Natural killer cell treated with Interleukin-12 subunit alpha and Interleukin-12 subunit beta and Interleukin-15 and Interleukin-18, amount 100 ng/mL, for 72 hours (primary cell): ENCODE measurements at places on chromosomes 11 and 22.
A peak's percentile ranks its signal among the peaks of the same experiment; 100 is the strongest.

DNA sequence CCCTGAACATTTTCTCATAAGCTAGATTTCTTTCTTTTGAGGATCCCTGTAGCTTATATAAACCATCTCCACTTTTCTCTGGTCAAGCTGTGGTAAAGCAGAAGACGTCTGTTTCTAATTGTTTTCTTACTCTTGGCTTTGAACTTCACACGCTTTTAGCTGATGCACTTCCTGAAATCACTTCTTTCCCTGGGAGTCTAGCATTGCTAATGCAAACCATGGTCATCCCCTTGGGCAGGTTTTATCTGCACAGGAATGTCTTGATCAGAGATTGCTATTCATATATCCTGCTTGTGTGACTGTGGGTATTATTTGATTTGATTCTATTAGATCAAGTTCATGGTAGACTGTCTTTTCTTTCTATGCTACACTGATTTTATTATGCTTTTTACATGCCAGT lies 199.2 kb upstream of the POU2AF2 start:
- H3K27ac ChIP-seq, result no peak overlapping the region
- H3K4me3 ChIP-seq, result no peak overlapping the region
- no peak for DNase-seq
- no peaks in the 10 kb centered on the region for H3K36me3 ChIP-seq
- H3K4me1 ChIP-seq, result no peaks in the 10 kb centered on the region

DNA sequence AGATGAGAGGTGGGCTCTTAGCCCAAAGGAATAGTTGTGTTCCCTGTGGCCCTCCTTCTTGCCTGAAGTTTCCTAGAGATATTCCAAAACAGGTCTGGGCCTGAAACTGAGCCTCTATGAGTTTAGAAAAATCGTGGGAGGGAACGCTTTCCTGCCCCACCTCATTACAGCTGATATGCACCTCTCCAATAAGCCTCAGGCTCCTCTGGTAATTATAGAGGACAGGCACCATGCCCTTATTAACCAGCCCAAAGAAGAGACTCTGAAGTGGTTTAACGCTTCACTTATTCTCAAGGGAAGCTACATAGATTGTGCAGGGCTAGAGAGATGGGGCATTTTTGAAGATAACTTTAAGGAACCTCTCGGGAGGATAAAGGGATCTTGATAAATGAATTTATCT lies 3.4 kb upstream of the MPZL2 start:
- peaks cover 16% of the 10 kb centered on the region for H3K27me3 ChIP-seq
- no peak for DNase-seq
- no peak overlapping the region for H3K27ac ChIP-seq
- H3K4me3 ChIP-seq, result no peak overlapping the region
- no peaks in the 10 kb centered on the region for H3K36me3 ChIP-seq

DNA sequence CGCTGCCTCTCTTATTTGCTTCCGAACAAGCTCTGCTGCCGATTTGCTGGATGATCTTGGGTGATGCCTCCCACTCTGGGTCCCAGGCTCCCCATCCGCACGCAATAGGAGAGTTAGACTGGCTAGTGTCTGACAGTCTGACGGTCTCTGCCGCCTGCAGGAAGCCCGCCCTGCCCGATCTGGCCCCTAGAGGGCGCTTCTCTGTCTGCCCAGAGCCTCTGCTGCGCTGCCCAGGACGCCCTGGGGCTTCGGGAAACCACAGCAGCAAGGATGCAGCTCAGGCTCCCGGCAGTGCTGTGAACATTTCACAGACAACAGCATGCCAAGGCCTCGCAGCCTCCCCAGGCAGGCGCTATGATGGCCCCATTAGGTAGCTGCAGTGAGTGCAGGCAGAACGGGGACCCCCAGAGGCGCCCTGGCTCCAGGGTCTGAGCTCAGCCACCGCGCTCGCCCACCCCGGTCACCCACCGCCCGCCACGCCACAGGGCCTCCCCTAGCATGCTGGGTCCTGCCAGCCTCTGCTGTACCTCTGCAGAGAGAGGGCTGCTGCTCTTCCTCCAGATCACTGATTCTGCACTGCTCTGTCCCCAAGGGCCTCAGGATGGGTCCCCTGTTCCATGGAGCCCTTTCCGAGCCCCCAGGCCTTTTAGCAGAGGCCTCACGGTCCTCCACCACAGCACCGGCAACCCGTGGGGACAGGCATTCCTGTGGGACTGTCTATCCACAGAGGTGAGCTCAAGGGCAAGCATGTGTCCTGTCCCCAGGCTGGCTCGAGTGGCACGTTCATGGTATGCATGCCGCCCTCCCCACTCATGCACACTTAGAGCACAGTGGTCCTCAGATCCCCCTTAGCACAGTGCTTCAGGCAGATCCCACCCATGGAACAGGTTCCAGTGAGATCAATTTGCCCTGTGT lies 4.3 kb upstream of the BAIAP2L2 start:
- H3K4me1 ChIP-seq, result peaks cover 8% of the 10 kb centered on the region
- H3K27me3 ChIP-seq, result no peaks in the 10 kb centered on the region
- H3K4me3 ChIP-seq, result no peak overlapping the region
- peak; percentile 83 for DNase-seq
- H3K27ac ChIP-seq, result no peak overlapping the region

- H3K36me3 ChIP-seq, result no peaks in the 10 kb centered on the region
- H3K4me3 ChIP-seq, result no peak overlapping the region
- H3K27me3 ChIP-seq, result peaks cover 14% of the 10 kb centered on the region
- H3K4me1 ChIP-seq, result no peaks in the 10 kb centered on the region
These were observed 38.4 kb downstream of the KCNQ1OT1 start for GRCh38 chr11:2661173-2662023.

DNA sequence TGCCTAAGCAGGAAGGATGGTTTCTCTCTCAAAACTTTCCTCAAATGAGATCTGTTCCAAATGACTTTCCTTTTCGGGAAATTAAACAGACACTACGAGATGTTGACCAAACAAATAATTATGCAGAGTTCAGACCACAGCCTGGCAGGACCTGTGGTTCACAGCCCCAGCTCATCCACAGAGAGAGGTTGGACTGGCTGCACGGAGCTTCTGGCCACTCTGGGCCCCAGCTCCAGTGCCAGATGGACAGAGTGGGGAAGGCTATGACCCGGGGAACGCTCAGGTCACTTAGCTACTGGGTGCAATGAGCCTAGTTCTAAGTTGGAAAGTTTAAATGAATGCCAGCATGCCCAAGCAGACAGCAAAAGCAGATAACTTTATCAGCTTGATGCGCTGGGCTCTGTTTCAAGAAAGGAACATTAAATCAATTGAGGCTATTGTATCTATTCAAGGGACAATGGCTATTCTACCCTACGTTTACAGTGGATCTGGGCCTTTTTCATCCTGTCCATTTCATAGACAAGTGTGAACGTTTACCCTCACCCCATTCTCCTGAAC lies 155.7 kb upstream of the NARS2 start:
- H3K27me3 ChIP-seq, result peaks cover 10% of the 10 kb centered on the region
- H3K4me1 ChIP-seq, result no peaks in the 10 kb centered on the region
- H3K36me3 ChIP-seq, result no peaks in the 10 kb centered on the region
- H3K4me3 ChIP-seq, result no peak overlapping the region
- no peak overlapping the region for H3K27ac ChIP-seq
- DNase-seq, result no peak

GRCh38 chr11:3840004-3840869 lies 522 bp downstream of the RHOG start:
- peaks cover 19% of the 10 kb centered on the region for H3K36me3 ChIP-seq
- H3K27me3 ChIP-seq, result no peaks in the 10 kb centered on the region
- H3K4me1 ChIP-seq, result peaks cover 46% of the 10 kb centered on the region
- H3K4me3 ChIP-seq, result peak overlapping the region; percentile 100
- peak overlapping the region; percentile 99 for H3K27ac ChIP-seq

GRCh38 chr11:6219359-6219758 lies 14.0 kb downstream of the C11orf42 start:
- H3K4me3 ChIP-seq, result no peak overlapping the region
- H3K27me3 ChIP-seq, result no peaks in the 10 kb centered on the region
- peaks cover 11% of the 10 kb centered on the region for H3K4me1 ChIP-seq

GRCh38 chr11:96899971-96900370 lies 510.2 kb downstream of the JRKL start:
- DNase-seq, result no peak
- H3K27ac ChIP-seq, result no peak overlapping the region
- H3K4me1 ChIP-seq, result no peaks in the 10 kb centered on the region
- H3K36me3 ChIP-seq, result no peaks in the 10 kb centered on the region

- H3K4me3 ChIP-seq, result no peak overlapping the region
- H3K27me3 ChIP-seq, result no peaks in the 10 kb centered on the region
These were observed 43.6 kb upstream of the FIBIN start for GRCh38 chr11:26950260-26950719.

DNA sequence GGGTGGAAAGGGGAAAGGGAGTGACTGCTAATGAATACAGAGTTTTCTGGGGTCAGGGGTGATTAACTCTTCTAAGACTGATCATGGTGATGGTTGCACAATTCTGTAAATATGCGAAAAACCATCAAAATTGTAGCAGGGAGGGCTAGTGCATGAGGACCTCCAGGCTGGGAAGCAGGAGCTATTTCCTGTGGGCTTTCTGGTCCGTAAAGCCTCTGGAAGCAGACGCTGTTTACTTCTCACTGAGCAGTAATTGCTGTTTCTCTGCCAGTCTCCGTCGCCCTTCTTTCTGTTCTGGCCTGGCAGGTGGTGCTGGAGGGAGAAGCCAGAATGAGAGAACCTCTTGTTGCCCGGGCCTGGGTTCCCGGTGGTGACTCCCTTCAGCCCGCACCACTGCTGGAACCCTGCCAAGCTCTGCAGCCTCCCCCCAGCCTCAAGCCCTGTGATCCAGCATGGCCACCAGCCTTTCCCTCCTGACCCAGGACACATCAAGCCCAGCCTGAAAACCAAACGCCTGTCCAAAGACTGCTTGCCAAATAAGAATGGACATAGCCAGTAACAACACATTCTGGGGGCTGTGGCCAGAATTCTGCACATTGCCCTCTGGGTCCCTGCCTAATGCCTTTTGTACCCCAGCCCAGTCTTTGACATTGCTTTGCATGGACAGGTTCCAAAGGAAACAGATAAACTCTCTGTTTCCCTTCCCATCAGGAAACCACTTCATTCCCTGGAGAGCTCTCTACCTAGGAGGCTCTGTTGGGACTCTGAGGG lies 201.0 kb upstream of the NAV2 start:
- no peak for DNase-seq
- H3K4me3 ChIP-seq, result no peak overlapping the region
- no peak overlapping the region for H3K27ac ChIP-seq
- H3K27me3 ChIP-seq, result peaks cover 43% of the 10 kb centered on the region
- no peaks in the 10 kb centered on the region for H3K4me1 ChIP-seq

- no peaks in the 10 kb centered on the region for H3K36me3 ChIP-seq
- H3K4me1 ChIP-seq, result no peaks in the 10 kb centered on the region
- H3K4me3 ChIP-seq, result no peak overlapping the region
- peaks cover 11% of the 10 kb centered on the region for H3K27me3 ChIP-seq
- no peak overlapping the region for H3K27ac ChIP-seq
These were observed 12.7 kb upstream of the SEPTIN5 start for GRCh38 chr22:19701420-19702145.

DNA sequence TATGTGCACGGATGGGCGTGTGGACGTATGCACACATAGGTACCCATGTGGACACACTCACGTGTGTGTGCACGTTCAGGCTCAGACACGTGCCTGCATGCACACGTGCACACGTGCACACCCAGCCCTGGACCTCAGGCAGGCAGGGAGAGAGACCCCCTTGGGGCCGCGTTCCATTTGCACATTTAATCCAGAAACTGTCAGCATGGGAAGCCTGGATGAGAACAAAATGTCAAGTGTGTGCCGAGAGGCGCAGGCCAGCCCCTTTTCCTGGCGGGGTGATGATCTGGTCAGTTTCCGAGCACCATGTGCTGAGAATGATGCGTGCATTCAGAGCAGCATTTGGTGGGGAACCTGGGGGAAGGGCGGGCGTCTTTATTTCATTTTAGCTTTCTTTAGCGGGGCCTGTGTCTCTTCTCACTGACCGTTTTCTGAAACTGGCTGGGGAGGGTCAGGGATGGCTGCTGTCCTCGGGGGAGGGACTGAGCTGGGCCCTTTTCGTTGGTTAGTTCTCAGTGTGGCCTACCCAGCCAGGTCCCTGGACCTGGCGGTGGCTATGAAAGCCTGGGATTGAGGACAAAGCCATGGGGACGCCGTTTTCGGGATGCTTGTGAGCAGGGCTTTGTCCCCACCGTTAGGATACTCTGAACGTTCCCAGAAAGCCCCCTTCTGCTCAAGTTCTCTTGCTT lies 96.3 kb downstream of the KCNQ1 start:
- no peaks in the 10 kb centered on the region for H3K4me1 ChIP-seq
- no peaks in the 10 kb centered on the region for H3K36me3 ChIP-seq
- peak; percentile 44 for DNase-seq
- no peak overlapping the region for H3K4me3 ChIP-seq
- no peak overlapping the region for H3K27ac ChIP-seq
- H3K27me3 ChIP-seq, result no peaks in the 10 kb centered on the region

- H3K36me3 ChIP-seq, result peaks cover 7% of the 10 kb centered on the region
- H3K4me3 ChIP-seq, result peak overlapping the region; percentile 87
- DNase-seq, result no peak
- H3K27ac ChIP-seq, result peak overlapping the region; percentile 62
- no peaks in the 10 kb centered on the region for H3K27me3 ChIP-seq
- peaks cover 50% of the 10 kb centered on the region for H3K4me1 ChIP-seq
These were observed 612 bp downstream of the ASPHD2 start for GRCh38 chr22:26429458-26430286.

GRCh38 chr22:48820481-48821345 lies 1007.0 kb downstream of the BRD1 start:
- H3K4me3 ChIP-seq, result no peak overlapping the region
- no peaks in the 10 kb centered on the region for H3K36me3 ChIP-seq
- H3K27me3 ChIP-seq, result peaks cover 25% of the 10 kb centered on the region
- no peak for DNase-seq

DNA sequence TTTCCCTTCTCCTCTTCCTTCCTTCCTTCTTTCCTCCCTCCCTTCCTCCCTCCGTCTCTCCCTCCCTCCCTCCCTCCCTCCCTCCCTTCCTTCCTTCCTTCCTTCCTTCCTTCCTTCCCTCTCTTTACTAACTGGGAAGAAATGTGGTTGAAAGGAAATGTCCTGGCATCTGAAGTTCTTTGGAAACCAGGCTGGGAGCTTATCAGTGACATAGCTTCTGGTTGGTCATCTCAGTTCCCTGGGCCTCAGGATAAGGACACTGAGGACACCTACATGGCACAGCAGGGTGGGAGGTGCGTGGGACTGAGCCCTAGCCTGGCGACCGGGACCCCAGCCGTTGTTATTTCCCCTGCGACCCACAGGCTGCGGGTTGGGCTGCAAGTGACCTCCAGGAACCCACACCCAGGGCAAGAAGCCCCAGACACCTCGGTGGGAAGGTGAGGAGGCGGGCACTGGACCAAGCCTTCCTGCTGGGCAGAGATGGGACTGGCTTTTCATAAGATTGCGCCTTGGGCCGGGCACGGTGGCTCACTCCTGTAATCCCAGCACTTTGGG lies 1486.5 kb downstream of the TBC1D22A start:
- DNase-seq, result no peak
- H3K27ac ChIP-seq, result no peak overlapping the region
- no peaks in the 10 kb centered on the region for H3K36me3 ChIP-seq

- no peak overlapping the region for H3K4me3 ChIP-seq
- H3K27ac ChIP-seq, result no peak overlapping the region
- peaks cover 8% of the 10 kb centered on the region for H3K27me3 ChIP-seq
These were observed 317.8 kb downstream of the NTM start for GRCh38 chr11:131688048-131688693.

- no peaks in the 10 kb centered on the region for H3K36me3 ChIP-seq
- H3K4me1 ChIP-seq, result no peaks in the 10 kb centered on the region
- DNase-seq, result no peak
- H3K4me3 ChIP-seq, result no peak overlapping the region
- no peaks in the 10 kb centered on the region for H3K27me3 ChIP-seq
These were observed 56.0 kb downstream of the ACER3 start for GRCh38 chr11:76916712-76917111.

- no peaks in the 10 kb centered on the region for H3K27me3 ChIP-seq
- DNase-seq, result no peak
- H3K4me1 ChIP-seq, result peaks cover 27% of the 10 kb centered on the region
- H3K36me3 ChIP-seq, result peaks cover 15% of the 10 kb centered on the region
- H3K4me3 ChIP-seq, result no peak overlapping the region
These were observed 1.6 kb upstream of the KAT5 start for GRCh38 chr11:65710421-65710820.

GRCh38 chr11:82305123-82305522 lies 428.5 kb downstream of the FAM181B start:
- H3K4me1 ChIP-seq, result no peaks in the 10 kb centered on the region
- H3K4me3 ChIP-seq, result no peak overlapping the region
- DNase-seq, result no peak
- no peak overlapping the region for H3K27ac ChIP-seq
